ENCODE measurements at places on chromosomes 2 and 18.

DNA sequence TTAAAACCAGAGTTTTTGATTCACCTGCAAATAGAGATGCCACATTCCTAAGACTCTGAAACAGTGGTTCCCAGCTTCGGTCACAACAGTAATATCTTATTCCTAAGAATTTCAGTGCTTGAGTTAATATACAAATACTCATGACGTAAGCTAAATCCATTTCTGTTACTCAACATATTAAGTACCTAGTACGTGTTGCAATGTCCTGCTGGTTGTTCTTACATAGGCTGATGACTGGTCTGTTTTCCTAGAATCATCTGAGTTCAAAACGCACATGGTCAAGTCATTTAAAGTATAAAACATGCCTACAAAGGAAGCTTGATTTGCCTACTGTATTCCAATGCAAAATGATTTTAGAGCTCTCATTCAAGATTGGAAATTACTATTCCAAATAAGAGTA lies 7.2 kb downstream of the NCL start:
- DNase-seq, result no peak

DNA sequence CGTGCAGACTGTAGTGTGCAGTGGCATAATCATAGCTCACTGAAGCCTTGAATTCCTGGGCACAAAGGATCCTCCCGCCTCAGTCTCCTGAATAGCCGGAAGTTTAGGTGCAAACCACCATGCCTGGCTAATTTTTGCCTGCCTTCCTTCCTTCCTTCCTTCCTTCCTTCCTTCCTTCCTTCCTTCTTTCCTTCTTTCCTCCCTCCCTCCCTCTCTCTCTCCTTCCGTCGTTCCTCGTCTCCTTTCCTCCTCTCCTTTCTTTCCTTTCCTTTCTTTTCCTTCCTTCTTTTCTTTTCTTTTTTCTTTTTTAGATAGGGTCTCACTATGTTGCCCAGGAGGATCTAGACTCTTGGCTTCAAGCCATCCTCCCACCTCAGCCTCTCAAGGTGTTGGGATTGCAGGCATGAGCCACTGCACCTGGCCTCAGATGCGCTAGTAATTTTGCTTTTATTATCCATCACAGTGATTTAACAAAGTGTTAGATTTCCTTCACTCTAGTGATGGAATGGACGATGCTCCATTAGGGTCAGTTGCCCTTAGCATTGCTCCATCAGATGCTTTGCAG lies 6.6 kb upstream of the ANKRD29 start:
- no peak for DNase-seq

GRCh38 chr2:170013802-170014551 lies 164.0 kb upstream of the MYO3B start:
- DNase-seq, result no peak

- DNase-seq, result no peak
Observed at GRCh38 chr2:152421521-152422370, 86.8 kb downstream of the FMNL2 start.

DNA sequence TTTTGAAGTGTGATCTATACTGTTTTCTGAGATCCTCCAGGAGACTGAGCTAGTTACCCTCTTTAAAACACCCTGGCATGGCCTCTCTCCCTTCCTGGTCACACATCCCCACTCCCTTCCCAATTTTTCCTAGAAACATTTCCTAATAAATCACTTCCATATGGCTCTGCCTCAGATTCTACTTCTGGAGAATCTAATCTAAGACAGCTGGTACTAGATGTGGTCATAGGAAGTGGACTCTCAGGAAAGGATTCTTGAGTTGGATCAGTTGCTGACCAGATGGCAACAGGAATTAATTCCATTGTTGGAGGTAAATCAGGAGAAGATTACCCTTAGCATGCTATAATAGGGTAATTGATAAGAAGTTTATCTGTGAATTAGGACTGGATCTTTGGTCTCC lies 310.5 kb downstream of the SATB2 start:
- no peak for DNase-seq

- no peak for DNase-seq
Observed at GRCh38 chr2:110983133-110983532, 137.6 kb upstream of the BCL2L11 start.

DNA sequence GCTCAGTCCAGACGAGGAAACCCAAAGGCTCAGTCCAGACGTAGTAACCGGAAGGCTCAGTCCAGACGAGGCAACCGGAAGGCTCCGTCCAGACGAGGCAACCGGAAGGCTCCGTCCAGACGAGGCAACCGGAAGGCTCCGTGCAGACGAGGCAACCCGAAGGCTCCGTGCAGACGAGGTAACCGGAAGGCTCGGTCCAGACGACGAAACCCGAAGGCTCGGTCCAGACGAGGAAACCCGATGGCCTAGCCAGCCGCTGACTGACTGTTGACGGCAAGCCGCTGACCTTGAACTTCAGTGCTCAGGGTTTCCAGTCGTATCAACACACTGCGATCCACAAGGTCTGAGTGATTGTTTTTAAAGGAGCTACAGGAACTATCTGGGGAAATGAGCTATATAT lies 150.7 kb upstream of the TPO start:
- no peak for DNase-seq

- no peak for DNase-seq
Observed at GRCh38 chr18:32668956-32669355, 103.9 kb downstream of the KLHL14 start.

DNA sequence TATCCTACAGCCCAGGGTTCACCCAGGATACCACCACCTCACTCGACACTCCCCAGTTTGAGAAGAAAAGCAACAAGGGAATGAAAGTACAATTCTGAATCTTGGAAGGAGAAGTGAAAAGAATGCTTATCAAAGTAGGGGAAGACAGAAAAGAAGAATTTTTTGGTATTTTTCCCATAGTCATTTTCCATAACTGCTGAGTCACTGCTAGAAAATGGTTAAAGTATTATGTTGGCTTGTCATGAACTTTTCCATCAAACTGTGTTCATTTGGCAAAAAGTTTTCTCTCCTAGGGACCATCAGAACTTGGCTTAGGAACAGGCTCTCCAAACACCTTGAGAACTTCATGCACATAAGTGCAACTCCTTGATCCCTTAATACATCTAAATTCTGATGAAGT lies 192.0 kb downstream of the BCL11A start:
- DNase-seq, result no peak

Data from left kidney (tissue), 8 donors.